ENCODE measurements at places on chromosomes 3 and 15.
A peak's percentile ranks its signal among the peaks of the same experiment; 100 is the strongest.

GRCh38 chr3:108462899-108463298 lies 47.5 kb downstream of the MYH15 start:
- DNase-seq = no peak

- DNase-seq = no peak
Measured at GRCh38 chr3:15297608-15298350, 34.6 kb downstream of the SH3BP5 start.

DNA sequence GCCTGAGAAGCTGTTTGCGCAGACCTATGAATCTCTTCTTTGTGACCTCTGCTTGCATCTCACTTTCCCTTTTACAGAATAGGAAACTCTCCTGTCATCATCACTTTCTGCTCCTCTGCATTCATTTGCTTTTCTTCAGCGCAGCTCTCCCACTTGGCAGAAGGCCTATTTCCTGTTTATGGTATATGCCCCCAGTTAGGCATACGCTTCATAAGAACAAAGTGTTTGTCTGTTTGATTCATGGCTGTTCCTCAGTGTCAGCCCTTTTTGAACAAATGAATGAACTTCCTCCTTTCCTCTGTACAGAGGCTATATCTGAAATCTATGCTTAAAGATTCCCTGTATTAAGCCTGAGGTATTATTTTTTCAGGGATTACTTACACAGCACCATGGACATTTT lies 1216.9 kb upstream of the GBE1 start:
- no peak for DNase-seq

DNA sequence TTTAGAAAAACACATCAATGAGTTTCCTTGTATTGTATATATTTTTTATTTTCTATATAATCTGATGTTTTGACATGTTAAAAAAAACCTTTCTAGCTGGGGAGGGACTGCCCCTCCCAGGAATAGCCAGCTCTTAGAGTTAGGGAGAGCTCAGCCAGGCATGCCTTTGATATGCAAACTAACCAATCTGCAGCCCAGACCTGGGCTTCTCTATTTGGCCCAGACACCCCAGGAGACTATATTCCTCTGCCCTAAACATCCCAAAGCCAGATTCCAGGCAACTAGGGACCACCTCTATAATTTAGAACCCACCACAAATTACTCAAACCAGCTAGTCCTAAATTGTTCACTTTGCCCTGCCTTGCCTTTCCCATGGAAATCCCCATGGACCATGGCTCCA lies 390.9 kb upstream of the ADAMTS9 start:
- DNase-seq = no peak

GRCh38 chr15:49242820-49243219 lies 72.8 kb downstream of the GALK2 start:
- DNase-seq = no peak

DNA sequence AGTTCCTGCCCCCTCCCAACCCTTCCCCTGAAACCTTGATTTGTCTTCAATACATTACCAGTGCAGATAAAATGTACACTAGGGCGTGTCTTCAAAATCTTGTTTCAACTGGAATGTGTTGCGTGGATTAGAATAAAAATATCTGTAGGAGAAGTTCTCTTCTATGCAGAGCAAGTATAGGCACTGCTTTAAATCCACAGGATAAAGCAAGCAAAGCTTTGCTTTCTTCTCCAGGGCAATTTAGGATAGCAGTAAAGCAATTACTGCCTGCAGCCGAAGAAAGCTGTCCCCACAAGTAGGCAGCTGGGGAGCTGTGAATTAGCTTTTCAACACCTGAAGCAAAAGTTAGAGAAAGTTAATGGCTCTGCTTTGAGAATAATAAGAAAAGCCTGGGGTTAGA lies 329.7 kb upstream of the KCNMB2 start:
- no peak for DNase-seq

- no peak for DNase-seq
Measured at GRCh38 chr3:185056908-185057307, 96.0 kb downstream of the C3orf70 start.

DNA sequence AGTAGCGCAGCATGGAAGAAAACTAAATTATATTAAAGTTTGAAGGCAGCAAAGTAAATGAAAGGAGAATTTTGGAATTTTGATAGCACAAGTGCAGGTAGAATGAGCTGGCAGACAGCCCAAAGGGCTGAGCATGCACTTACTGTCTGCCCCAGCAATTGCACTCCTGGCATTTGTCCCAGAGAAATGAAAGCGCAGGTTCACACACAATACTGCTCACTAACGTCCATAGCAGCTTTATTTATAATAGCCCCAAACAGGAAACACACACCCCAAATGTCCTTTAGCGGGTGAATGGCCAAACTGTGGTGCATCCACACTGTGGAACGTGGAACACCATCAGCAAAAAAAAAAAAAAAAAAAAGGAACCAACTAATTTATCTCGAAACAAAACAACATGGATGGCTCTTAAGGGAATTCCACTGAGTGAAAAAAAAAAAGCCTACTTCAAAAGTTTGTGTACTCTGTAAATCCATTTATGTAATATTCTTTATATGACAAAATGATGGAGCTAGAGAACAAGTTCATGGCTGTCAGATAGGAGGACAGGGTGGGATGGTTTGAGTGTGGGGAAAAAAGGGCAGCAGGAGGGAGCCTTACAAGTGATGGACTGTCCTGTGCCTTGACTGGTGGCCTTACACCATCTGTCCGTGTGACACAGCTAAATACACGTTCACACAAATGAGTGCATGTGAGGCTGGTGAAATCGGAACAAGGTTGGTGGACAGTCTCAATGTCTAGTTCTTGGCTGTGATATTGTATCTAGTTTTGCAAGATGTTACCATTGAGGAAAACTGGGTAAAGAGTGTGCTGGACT lies 6.0 kb upstream of the TM2D3 start:
- no peak for DNase-seq

GRCh38 chr15:69346112-69346511 lies 47.4 kb downstream of the PAQR5 start:
- DNase-seq = no peak

DNA sequence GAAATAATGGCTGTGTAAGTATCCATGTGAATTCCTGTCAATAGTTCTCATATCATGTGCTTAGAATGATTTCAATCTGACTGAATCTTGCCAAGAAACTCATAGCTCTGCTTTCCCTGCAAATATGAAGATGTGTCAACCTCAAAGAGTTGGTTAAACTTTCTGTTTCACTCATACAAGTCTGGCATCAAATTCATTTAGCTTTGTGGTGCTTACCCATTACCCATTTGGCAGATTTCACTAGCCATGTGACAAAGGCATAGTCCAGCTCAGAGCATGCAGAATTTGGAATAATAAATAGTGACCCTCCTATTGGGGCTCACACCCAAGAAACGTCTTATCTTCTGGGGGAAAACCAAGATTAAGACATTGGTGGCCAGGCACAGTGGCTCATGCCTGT lies 256.6 kb upstream of the TPRG1 start:
- DNase-seq = no peak

DNA sequence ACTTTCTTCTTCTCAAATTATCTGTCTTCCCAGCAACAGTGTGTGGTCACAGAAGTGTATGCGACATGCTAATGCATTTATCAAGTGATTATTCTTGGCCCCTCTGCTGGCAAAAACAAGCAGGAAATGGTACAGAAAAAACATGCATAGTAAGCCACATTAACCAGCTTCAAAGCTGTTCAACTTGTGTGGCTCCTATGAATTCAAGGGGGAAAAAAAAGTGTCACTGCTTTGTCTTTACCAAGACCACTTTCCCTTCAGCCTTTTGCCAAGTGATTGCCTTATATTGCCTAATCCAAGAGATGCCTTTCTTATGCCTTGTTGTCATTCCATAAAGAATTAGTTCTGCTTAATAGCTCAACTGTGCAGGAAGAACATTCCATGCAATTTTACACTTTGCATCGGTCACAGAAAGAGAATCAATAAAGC lies 39.1 kb downstream of the PRTG start:
- DNase-seq = no peak

GRCh38 chr3:195796795-195797194 lies 14.9 kb downstream of the MUC4 start:
- no peak for DNase-seq

DNA sequence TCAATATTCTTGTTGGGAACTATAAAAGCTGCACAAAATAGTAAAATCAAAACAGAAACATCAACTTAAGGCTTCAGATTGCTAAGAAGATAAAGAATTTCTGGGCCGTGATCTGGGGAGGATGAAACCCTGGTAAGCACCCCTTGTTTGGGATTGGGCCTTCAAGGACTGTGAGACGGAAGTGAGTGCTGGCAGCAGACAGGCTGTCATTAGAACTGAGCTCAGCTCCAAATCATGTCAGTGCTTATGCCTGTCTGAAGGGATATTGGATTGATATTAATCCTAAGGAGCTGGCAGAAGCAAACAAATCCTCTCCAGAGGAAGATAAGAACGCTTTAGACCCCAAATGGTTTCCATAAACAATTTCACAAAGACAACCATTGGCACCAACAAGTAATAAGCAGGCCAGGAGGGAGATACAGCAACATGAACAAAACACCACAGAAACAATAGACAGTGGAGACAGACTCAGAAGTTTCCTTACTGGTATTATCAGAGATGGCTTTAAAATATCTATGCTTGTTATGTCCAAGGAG lies 72.6 kb upstream of the CTXND1 start:
- DNase-seq = no peak

GRCh38 chr15:58865425-58865880 lies 68.0 kb downstream of the SLTM start:
- DNase-seq = no peak

DNA sequence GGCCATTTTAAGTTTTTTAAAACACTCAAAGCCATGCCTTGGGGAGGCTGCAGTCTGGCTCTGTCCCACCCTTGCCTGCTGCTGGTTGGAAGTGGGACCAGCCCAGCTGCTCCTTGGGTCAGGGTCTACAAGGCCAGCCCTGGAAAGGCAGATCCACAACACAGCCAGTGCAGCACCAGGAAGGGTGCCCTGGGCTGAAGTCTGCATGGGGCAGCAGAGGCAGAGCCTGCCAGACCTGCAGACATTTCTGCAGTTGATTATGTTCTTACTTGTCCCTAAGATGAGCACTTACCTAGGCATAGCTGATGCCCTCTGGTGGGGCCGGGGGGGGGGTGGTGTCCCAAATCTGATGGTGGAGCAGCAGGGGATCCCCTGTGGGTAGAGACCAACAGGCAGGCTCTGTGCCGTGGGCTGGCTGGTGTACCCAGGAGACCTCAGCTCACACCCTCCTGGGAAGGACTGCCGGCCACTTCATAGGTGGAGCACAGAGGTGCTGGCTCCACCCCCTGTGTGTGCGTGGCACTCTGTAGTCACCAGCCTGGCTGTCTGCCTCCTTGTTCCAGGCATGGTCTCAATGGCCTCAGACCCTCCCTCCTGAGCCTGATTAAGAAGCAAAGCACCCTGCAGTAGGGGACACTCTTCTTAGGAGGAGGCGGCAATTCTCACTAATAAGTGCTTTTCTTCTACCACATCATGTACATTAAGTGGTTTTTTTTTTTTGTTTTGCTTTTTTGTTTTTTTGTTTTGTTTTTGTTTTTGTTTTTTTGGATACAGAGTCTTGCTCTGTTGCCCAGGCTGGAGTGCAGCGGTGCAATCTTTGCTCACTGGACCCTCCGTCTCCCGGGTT lies 97.4 kb upstream of the KLF13 start:
- DNase-seq = no peak

DNA sequence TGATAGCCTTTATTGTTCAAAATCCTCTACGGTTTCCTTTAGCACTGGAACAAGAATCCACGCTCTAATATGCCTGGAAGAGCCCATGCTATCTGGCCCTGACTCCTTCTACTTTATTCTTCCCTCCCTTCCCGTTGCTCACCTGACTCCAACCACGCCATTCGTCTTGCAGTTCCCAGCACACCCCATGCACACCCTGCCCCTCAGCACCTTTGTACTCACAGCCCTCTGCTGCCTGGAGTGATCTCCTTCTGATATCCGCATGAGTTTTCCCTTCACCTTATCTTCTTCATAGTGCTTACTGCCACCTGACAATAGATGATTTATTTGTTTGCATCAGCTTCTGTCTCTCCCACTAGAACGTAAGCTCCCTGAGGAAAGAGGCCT lies 16.6 kb upstream of the BCL2A1 start:
- DNase-seq = no peak

DNA sequence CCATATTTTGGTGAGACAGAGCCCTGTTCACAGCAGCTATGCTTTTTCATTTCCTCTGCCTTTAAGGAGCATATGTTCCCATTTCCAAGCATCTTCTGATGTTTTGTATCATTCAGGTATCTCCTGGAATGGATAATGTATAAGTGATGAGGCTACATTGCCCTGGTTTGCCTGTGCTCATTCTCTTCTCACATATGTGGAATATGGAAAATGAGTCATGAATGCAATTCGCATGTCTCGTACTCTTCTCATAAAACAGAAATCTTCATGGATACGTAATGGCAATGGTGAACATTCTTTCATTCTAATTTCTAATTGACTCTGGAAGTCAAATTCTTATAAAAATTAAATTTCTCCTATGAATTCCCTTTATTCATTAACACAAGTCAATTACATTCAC lies 143.1 kb downstream of the CDIN1 start:
- no peak for DNase-seq

GRCh38 chr15:72515591-72516389 lies 41.7 kb downstream of the ARIH1 start:
- DNase-seq = no peak

GRCh38 chr3:16935781-16936180 lies 51.0 kb downstream of the PLCL2 start:
- no peak for DNase-seq

DNA sequence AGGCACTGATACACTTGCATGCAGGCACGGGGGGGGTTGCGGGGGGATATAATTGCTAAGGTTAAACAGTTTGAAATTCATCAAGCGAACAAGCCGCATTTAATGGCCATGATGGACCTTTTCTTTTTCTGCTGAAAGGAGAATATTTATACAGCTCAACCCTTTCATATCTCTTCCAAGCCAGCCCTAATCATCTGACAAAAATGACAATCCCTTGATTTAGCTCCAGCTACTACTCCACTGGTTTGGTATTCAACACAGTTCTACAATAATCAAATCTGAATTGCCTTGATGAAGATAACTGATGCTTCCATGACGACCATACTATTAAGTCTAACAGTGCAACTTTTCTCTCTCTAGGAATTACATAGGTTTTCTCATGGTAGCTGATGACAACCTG lies 374.9 kb downstream of the PLCL2 start:
- DNase-seq = no peak

DNA sequence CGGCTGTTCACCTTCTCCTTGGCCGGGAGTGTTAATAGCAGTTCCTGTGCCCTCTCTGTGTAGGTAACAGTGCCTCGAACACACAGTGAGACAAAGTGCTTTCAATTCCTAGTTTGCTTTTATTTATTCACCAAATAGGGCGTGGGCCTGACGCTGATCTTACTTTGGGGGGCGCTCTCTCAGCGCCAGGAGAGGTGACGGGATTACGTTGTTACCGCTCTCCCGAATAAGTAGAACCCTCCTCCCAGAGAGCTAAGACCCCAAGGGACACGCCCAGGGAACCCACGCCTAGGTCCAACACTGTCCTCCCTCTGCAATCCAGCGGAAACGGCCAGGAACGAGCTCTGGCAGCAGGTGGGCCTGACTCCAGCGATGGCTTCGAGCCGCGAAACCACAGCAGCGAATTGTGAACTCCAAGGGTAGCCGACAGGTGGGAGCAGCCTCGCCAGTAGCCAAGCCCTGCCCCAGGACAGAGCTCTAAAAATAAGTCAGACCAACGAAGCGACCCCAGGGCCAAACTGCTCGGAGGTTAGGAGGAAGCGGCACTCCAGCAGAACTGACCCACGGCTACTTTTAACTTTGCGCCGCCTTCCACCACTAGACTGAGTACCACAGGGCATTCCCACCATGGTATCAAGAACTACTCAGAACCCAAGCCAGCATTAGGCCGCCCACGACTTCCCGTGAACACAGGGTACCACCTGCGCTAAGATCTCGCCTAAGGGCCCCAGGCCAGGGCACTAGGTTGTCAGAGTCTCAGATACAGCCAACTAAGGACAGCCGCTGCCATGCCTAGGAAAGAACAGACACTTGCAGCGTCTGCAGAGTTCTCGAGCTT lies 1.6 kb upstream of the SIN3A start:
- DNase-seq = peak; percentile 22

All from bone marrow (tissue), 2 donors.